ENCODE measurements at places on chromosomes 12 and 14.
A peak's percentile ranks its signal among the peaks of the same experiment; 100 is the strongest.

DNA sequence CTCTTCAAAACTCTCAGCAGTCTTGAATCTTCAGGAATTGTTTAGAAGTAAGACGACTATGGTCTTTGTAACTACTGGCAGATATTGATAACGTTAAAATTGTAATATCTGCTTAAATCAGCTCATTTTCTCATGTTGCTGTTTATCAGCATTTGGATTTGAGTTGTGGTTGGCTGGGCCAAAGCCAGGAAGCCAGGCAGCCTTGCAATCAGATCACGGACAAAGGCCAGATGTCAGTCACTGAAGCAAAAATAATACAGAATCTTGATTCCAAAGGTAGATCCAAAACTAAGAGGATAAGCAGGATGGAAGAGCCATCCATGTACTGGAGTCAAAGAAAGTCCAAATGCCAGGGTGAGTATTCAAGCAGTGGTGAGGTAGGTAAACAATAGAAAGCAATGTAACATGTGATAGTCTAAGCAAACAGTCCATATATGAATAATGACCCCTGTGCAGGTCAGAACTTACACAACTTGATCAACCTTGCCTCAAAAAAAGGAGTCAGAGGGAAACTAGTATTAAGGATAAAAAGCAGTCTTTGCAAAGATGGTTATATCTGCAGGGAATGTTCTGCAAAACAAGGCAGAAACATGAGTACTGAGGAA lies 95.8 kb upstream of the RAP1B start:
- no peak for DNase-seq

GRCh38 chr12:121610239-121611149 lies 15.8 kb upstream of the ORAI1 start:
- DNase-seq = no peak

DNA sequence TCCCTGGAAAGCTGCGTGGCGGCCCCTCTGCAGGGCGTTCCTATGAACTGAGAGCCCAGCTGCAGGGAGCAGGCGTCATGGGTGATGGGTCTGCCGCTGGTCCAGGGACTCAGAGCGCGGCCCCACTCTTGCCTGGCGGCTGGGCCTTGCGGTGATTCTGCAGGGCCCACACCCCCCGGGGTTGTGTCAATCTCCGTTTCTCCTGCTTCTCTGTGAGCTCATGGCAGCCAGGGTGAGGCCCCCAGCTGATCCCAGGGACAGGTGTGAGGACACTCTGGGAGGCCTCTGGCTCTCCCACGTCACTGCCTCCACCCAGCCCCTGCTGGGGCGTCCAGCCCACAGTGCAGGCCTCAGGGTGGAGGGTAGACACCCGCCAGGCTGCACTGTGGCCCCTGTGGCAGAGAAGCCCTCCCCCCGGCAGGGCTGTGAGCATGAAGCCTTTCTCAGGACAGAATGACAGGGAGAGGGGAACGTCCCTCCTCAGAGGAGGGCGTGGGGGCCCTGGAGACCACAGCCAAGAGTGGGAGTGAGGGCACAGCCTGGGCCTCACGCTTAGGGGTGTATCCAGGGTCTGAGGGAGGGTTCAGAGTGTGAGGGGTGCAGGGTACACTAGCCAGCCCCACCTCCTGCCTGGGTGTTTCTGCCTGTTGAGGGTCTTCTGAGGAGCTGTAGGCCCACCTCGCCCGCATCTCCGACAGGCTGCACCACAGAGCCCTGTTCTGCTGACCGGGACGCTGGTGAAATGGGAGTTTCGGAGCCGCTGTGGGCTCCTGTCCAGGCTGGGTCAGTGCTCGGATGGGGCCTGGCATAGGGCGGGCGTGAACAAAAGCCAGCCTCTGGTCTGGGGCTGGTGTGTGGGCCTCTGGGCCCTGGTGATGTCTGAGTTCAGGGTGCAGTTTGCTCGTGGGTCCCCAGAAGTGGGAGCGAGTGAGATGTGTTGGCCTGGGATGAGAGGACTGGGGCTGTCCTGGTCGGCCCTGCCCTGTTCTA lies 26.7 kb upstream of the CRIP2 start:
- no peak for DNase-seq

DNA sequence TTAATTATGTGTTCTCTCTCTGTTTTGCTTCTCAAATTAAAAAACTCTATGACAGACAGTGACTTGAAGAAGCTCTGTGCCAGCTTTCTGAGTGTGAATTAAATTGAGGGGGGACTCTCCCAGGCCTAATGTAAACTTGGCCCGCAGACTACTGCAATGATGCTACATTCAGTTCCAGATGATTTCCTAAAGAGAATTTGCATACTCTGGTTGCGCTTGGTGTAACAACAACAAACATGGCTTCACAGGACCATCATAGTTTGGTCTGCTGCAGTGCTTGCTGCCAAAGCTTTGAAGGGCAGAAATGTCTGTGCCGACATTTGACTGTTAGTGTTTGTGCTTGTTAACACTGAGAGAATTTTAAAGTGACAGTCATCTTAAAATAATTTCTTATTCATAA lies 25.0 kb downstream of the CFAP54 start:
- no peak for DNase-seq

- no peak for DNase-seq
Observed at GRCh38 chr14:58584383-58584782, 53.4 kb upstream of the DACT1 start.

DNA sequence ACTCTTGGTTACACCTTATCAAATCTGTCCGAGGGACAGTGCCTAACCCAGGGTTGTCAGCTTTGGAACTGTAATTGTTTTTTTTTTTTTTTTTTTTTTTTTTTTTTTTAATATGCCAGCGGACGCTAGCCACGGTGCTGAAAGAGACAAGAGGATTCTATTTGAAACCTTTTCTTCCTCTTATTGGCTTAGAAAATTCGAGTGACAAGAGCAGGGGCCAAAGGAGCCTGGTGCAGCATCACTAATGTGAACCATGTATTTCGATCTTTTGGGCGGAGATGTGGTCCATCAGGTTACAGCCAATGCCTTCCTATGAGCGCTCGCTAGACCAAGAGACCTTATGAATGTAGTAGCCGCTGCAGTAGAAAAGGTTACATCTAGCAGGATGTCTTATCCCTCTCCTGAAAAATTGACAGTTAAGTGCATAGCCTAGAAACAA lies 922 bp downstream of the PTPRR start:
- no peak for DNase-seq

- DNase-seq = peak; percentile 97
Observed at GRCh38 chr12:10031771-10032175, 1.3 kb downstream of the CLEC9A start.

DNA sequence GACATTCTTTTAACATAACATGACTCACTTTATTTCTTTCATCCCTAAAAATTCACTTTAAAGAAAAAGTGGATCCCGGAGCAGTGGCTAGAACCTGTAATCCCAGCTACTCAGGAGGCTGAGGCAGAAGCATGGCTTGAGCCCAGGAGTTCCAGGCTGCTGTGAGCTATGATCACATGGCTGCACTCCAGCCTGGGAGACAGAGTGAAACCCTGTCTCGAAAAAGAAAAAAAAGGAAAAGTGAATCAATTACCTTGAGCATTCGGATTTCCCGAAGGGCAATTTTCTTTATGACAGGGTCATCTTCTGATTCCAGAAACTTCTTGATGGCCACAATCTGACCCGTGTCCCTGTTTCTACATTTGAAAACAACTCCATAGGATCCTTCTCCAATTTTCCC lies 1.2 kb downstream of the CDKL1 start:
- DNase-seq = no peak

DNA sequence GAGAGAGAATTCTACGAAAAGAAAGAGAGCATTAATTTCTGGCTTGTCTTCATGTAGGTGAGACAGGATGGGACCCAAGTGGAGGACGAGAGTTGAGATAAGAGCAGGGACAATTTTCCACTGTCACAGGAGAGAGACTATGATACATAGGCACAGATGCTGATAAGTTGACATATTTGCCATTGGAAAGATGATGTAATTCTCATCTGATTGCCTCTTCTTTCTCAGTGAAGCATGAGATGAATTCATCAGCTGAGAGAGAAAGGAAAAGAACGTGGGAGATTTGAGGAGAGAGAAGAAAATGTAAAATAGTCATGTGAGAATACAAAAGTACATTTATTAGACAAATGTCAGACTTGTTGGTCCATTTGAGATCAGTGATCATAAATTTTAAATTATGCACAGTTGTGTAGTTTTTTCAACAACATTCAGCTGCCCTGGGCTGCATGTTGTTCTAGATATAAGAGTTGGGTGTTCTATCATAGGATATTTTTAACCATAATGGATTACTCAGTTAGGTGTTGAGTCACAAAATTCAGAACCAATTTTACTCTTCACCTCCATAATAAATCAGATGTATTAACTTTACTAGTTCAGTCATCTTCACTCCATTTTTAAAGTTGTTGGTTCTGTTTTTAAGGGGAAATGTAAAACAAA lies 222.9 kb downstream of the DPY19L2 start:
- no peak for DNase-seq

DNA sequence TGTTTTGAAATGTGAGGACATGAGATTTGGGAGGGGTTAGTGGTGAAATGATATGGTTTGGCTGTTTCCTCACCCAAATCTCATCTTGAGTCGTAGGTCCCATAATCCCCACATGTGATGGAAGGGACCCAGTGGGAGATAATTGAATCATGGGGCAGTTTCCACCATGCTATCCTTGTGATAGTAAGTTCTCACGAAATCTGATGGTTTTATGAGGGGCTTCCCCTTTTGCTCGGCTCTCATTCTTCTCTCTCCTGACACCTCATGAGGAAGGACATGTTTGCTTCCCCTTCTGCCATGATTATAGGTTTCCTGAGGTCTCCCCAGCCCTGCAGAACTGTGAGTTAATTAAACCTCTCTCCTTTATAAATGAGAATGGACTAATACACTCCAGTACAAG lies 18.0 kb downstream of the GALNT6 start:
- no peak for DNase-seq

- no peak for DNase-seq
Observed at GRCh38 chr12:80100591-80100990, 1.3 kb downstream of the OTOGL start.

- DNase-seq = no peak
Observed at GRCh38 chr12:87082756-87083155, 826.6 kb upstream of the MGAT4C start.

- peak; percentile 14 for DNase-seq
Observed at GRCh38 chr14:78253986-78254385, 83.8 kb downstream of the NRXN3 start.

DNA sequence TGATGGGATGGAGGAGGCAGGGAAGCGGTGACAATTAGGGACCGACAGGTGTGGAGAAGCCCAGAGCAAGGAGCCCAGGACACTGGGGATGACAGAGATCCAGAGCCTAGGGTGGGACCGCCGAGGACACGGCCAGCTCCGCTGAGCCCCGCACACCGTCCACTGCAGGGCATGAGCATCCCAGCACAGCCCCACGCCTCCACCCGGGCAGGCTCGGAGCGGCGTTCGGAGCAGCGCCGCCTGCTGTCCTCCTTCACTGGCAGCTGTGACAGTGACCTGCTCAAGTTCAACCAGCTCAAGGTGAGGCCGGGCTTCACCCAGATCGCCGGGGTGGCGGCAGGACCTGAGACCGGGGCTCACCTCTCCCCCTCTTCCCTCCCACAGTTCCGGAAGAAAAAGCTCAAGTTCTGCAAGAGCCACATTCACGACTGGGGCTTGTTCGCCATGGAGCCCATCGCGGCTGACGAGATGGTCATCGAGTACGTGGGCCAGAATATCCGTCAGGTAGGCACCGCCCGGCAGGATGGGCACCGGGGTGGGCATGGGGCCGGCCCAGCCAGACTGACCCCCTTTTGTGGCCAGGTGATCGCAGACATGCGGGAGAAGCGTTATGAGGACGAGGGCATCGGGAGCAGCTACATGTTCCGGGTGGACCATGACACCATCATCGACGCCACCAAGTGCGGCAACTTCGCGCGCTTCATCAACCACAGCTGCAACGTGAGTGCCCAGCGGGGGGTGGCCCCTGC lies 23.7 kb downstream of the SETD1B start:
- no peak for DNase-seq

DNA sequence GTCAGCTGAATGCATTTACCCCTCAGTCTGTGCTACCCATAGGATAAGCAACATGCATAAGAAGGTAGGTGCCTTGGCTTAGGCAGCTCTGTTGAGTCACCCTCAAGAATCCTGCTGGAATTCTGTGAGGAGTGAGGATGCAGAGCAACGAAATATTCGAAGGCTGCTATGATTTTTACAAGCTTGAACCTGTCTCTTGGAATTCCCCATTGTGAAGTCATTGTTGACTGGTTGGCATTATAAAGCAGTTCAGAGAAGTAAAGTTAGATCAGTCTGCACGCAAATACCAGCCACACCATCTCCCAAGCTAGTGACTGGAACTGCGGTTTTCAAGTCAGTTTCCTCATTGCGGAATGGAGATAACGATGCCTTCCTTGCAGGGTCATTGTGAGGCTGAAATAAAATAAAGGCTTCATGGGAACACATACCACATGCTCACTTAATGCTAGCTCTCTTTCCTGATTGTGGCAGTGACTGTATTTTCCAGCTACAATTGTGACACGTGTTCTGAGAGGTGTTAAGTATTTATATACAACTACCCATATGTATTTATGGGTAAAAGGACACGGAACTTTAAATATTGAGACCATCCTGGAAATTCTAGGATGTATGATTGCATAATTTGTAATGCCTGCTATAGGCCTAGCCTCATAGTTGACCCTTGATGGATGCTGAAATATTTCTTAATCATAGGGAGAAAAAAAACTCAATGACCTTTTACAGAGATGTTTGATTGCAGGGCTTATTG lies 96.7 kb downstream of the ETV6 start:
- peak; percentile 6 for DNase-seq

DNA sequence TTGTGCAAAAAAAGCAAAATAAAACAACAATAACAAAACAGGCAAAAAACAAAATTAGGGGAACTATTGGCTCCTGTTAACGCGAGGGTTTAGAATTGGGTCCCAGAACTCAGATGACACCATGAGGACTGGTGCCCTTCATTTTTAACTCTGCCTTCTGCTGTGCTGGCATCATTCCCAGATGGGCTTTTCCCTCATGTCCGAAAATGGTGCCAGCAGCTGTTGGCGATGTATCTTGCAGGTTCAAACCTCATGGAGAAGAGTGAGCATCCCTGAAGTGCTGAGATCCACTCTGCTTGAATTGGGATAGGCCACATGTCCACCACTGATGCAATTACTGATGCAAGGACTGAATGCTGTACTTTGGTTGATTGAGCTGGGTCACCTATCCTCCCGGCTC lies 61.1 kb downstream of the MYRFL start:
- no peak for DNase-seq

DNA sequence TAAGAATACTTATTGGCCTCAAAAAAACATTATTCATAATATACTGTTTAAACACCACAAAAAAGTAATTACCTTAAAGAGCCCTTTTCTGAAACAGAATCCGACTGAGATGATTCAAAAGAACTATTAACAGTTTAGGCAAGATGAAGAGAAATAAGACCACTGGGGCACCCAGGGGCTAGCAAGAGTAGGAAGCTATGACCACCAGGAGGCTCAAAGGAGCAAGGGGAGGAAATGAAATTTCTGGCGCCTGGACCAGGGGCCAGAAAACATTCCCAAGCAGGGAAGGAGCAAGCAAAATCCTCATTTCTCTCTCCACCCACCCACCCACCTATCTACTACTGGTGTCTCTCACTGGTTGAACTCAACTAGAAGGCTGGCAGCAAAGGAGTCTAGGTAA lies 6.3 kb upstream of the DCAF4 start:
- DNase-seq = no peak

GRCh38 chr12:118354903-118355302 lies 17.8 kb downstream of the TAOK3 start:
- no peak for DNase-seq

Data from HS-5 (cell line).